NCI-H1105 (cell line): ENCODE measurements at places on chromosomes 5 and 9.

DNA sequence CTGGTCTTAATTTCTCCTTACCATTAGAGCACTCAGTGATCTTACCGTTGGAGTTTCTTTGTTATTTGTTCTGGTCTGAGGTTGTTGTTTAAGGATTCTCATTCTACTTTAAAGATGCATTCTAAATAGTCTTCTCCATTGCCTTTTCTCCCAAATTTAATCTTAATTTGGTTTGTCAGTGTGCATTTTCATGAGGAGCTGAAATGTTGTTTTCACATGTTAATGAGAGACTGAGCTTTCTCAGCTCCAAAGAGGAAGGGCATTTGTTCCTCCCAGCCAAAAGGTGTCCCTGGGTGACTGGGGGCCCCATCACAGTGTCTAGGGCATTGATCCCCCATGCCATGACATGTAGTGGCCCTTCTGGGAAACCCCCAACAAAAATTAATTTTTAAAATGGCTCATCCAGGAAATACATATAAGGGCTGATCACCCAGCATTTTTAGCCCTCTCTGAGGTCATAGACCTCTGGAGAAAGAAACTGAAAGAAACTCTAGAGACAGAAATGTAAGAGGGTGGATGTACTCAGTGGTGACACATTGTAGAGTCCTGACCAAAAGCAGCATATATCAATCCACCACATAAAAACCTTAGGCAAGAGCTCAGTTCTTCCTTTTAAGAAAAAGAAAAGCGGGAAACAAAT is 240.4 kb upstream of the RAI14 start:
- DNase-seq = no peak

- no peak for DNase-seq
These were observed 284.3 kb downstream of the ARHGAP26 start for GRCh38 chr5:143054480-143054941.

- DNase-seq = no peak
These were observed 112.5 kb downstream of the PTTG1 start for GRCh38 chr5:160534125-160534524.

DNA sequence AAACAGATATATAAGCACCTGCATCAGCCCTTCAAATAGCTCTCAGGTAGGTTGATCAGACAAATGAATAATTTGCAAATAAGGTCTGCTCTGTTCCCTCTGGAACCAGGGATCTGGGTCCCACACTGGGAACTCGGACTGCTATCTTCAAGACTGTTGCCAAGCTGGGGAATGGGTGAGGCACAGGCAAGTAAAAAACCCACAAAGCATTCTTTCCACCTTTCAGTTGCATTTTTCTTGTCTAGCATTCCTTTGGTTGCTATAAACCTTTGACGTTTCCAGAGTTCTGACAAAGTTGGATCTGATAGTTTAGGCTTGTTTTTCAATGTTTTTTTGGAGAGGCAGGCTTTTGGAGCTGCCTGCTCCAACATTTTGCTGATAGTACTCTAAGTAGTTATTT is 20.1 kb downstream of the FBXL17 start:
- no peak for DNase-seq

- DNase-seq = no peak
These were observed 141.0 kb downstream of the AGTPBP1 start for GRCh38 chr9:85600675-85601263.

- DNase-seq = no peak
These were observed 171.7 kb downstream of the ZNF608 start for GRCh38 chr5:124574521-124575436.

DNA sequence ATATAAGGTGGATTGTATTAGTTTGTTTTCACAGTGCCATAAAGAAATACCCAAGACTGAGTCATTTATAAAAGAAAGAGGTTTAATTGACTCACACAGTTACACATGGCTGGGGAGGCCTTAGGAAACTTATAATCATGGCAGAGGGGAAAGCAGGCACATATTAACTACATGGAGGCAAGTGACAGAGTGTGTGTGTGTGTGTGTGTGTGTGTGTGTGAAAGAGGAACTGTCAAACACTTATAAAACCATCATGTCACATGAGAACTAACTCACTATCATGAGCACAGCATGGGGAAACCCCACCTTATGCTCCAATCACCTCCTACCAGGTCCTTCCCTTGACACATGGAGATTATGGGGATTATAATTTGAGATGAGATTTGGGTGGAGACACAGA is 118.6 kb downstream of the SPEF2 start:
- DNase-seq = no peak

DNA sequence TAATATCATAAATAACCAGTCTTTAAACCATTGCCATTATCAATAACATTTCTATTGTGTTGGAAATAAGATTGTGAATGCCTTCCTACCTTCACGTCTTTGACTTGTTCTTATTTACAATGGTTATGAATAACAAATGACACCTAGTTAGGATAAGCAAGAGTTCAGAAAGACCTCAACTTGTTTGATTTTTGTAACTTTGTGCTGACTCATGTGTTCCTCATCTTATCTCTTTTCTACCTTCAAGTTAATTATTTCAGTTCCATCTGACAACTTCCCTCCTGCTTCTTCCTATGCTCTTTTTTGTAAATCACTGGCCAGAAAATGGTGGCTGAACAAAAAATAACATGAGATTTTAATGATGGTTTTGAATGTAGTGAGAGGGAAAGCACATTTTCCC is 538.5 kb upstream of the TUSC1 start:
- DNase-seq = no peak

- no peak for DNase-seq
These were observed 330.7 kb upstream of the DAB2 start for GRCh38 chr5:39755452-39755851.

DNA sequence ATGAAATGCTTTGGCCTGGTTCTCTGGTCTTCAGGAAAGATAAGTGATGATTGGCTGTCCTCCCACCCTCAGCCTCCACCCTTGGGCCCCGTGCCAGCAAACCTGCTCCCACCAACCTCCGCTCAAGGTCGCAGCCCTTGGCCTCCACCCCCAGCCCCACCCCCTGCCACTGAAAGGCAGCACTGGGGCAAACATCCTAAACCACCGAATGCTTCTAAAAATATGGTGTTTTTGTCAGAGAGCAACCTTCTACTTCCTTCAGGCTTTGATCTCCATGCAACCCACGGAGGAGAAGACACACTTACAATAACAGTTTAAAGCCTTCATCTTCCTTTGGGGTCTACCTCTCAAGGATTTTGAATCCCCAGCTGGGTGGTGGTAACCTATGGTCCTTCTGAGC is 24.0 kb upstream of the TCF7 start:
- no peak for DNase-seq

DNA sequence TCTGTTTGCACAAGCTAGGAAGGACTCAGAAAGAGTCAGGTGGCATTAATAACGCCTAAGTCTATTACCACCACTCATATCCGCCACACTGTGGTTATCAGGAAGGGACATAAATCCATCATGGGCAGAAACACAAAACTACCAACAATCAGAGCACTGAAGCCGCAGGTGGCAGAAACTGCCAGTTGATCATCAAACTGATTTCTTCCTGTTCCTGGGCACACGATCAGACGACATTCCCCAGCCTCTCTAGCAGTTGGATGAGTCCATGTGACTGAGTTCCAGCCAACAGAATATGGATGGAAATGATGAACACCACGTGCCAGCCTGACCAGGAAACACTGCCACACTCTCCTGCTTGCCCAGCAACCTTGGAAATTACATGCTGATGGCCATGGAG is 181.7 kb downstream of the ELAVL2 start:
- DNase-seq = no peak

- DNase-seq = no peak
These were observed 20.6 kb upstream of the CRB2 start for GRCh38 chr9:123335193-123335985.

DNA sequence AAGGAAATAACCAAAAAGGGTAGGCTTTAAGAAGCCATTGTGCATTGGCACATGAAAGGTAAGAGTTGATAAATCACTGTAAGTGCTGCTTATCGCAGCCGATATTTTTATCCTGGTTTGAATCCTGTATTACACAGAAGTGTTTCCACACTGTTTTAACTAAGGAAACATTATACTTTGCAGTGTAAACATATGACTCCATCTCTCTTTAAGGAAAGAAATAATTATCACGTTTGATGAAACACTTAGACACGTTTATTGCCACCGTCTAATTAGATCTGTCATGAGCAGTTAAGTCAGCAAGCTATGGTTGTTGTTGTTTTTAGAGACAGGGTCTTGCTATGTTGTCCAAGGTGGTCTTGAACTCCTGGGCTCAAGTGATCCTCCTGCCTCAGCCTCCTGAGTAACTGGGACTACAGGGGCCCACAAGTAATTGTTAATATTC is 85.7 kb upstream of the TNFAIP8 start:
- DNase-seq = no peak

- no peak for DNase-seq
These were observed 32.1 kb downstream of the VAV2 start for GRCh38 chr9:133959966-133960567.

DNA sequence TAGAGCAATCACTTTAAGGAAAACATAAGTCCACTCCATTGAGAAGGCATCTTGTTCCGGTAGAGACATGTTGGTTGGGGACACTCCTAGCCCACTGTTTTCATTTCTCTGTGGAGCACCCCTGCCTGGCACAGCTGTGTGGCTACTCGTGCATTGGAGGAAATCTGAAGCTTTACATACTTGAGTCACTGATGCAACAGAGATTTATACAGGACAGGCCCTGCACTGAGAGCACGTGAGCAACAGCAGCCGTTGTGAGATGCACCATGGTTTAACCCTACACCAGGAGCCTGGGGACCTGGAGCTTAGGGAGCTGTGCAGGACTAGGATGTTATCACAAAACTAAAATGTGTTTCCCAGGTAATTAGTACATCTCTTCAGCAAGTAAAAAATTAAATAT is 230.7 kb upstream of the IRX1 start:
- no peak for DNase-seq

- no peak for DNase-seq
These were observed 121.2 kb downstream of the PALM2AKAP2 start for GRCh38 chr9:109901201-109901600.

DNA sequence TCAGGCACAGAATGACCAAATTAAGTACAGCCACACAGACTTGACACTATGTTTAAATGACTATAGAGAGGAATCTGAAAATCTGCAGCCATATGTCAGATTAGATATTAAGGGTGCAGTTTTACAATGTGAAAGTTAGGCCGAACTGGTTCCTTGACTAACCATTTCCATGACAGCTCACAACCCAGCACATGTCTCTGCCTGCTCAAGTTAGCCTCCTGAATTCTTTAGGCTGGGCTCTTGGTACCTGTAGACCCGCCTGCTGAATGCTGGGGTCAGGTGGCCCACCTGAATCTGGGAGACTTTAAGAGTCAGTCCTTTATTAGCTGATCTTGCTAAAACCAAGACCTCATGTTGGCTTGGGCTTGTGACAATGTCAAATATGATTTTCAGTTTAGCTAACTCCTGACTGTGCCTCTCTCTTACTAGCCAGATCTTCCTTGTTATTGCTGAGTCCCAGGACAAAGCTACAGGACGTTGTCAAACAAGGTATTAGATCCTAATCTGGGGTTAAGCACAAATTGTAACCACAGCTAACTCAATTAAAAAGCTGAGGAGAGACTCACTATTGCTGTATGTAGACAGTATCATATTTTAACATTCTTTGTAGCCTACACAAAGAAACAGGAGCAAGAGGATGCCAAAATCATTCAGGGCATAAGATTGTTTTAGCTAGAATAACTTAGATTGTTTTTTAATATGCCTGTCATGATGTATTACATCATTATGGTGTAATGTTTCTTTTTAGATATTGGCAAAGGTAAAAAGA is 490.9 kb downstream of the SEMA5A start:
- DNase-seq = no peak

DNA sequence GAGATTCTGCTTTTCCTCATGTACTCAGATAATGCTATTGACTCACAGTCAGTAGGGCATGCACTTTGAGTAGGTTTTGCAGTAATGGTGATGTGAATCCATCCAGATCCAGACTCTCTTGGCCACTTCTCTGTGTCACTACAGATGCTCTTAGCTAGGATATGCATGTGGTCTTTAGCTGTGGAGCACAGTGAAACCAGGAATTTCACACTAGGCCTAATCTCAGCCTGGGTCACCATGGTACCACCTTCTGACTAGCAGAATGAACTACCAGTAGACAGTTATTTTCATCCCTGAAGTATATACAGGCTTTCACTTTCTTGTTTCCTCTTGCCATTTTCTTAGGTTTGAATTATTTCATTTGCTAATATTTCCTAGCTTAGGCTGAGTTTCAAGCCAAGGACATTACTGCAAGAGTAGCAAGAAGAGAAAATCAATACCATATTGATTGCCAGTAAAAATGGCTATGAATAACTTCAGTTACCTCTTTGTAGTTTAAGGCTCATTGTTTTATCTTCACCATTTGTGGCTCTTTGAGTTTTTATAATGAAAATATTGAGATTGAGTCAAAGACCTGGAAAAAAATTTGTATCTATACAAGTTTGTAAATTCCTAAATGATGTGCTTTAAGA is 28.4 kb upstream of the CSNK1G3 start:
- no peak for DNase-seq

- DNase-seq = no peak
These were observed 20.4 kb downstream of the GOLPH3 start for GRCh38 chr5:32153723-32154122.

GRCh38 chr5:151146061-151146460 is 11.5 kb downstream of the ANXA6 start:
- no peak for DNase-seq

DNA sequence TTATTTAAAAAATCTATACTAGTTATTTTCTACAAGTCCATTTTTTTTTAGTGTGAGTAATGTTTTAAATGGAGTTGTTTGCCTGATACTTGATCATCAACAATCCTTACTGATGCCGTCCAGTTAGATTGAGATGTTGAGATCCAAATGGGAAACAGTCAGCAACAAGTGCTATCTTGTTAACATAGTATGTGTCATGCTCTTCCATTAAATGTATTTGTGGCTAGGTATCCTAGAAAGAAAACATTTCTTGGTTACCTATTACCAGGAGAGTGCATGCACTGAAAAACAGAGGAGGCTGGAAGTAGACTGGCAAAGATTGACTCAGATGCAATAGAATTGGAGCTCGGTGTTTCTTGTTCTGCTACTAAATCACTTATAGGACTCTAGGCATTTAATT is 123.4 kb upstream of the MAN2A1 start:
- DNase-seq = no peak
